ENCODE measurements at places on chromosomes 13 and 19.

- DNase-seq, result no peak
Observed at GRCh38 chr13:106525865-106526264, 9.6 kb downstream of the EFNB2 start.

DNA sequence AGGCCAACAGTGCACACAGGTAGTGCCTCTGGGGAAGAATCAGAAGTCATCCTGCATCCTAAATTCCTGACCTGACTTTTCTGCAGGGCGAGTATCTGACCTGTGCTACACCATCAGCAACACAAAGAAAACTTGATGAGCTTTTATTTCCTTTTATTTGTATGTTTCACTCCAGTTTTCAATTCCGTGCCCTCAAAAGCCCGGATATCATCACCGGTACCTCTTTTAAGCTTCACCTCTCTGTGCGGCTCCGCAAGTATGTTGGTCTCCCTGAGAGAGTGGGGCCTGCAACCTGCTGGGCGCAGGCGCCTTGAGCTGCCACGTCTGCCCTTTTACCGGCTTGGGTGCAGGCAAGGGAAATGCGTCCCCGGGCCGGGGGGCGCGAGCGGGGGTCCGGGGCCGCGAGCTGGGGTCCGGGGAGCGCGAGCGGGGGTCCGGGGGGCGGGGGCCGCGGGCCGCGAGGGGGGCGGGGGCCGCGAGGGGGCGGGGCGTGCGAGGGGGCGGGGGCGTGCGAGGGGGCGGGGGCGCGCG is 4.3 kb upstream of the DUXA start:
- peak; percentile 83 for DNase-seq

- DNase-seq, result no peak
Observed at GRCh38 chr13:53005626-53006025, 23.0 kb upstream of the OLFM4 start.

GRCh38 chr19:41955521-41955920 is 3.6 kb downstream of the RABAC1 start:
- DNase-seq, result no peak

GRCh38 chr19:44891016-44891882 is at the start of gene TOMM40:
Gene TOMM40 (plus strand): TSS chr19:44891254. CDS start chr19:44891416, 162 bp downstream.
- DNase-seq, result peak; percentile 100

GRCh38 chr13:77374786-77375185 is 47.9 kb upstream of the MYCBP2 start:
- no peak for DNase-seq

GRCh38 chr13:75825161-75825560 is 189.0 kb downstream of the LMO7 start:
- DNase-seq, result no peak

- DNase-seq, result peak; percentile 53
Observed at GRCh38 chr13:111114362-111115060, 599 bp upstream of the ARHGEF7 start.

DNA sequence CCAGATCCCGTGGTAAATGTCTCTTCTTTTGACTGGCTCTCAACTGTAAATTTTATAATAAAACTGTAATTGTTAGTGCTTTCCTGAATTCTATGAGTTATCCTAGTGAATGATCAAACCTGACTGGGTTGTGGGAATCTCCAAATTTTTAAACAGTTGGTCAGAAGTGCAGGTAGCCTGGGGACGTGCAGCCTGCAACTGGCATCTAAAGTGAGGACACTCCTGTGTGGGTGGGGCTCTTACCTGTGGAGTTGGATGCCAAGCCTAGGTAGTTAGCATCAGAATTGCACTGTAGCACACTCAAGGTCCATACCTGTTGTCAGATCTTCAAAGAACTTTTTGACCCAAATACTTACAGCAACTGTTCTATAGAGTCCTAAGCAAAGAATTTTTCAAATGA is 207.1 kb upstream of the NBEA start:
- no peak for DNase-seq

DNA sequence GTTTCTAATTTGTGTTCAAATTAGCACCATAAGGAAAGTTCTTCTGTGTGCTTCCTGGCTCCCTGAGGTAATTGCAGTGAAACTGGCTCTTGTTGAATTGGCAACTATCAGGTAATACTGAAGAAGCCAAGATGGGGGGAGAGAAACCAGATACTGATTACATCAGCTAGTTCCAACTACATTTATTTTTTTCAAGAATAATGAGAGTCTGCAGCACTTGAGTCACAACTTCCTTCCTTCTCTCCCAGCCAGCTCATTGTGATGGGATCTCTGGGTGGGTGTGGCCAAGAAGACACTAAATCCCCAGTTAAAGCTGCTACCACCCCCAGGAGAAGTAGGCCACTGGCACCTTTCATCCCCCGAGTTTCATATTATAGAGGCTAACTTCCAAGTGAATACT is 100.7 kb upstream of the RXFP2 start:
- no peak for DNase-seq

DNA sequence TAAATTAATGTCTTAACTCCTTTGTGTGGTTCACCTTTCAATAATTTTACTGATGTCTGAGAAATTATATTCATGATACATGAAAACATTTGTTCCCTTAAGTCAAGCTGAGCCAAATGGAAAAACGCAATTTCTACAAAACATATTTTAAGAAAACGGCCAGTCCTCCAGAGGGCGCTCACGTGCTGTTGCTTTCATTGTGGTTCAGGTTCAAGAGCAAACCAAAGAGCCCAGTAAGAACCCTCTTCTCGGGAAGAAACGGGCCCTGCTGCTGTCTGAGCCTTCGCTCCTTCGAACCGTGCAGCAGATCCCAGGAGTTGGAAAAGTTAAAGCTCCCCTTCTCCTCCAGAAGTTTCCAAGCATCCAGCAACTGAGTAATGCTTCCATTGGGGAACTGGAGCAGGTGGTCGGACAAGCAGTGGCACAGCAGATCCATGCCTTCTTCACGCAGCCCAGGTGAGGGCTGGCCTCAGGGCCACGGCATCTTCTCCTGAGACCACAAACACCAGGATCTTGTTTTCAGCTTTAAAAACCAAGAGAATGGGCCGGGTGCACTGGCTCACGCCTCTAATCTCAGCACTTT is 4.3 kb downstream of the FAAP24 start:
- DNase-seq, result peak; percentile 43

- peak; percentile 68 for DNase-seq
Observed at GRCh38 chr19:8367327-8368001, 3.5 kb downstream of the ANGPTL4 start.

- no peak for DNase-seq
Observed at GRCh38 chr13:25625414-25625813, 253.6 kb downstream of the ATP8A2 start.

DNA sequence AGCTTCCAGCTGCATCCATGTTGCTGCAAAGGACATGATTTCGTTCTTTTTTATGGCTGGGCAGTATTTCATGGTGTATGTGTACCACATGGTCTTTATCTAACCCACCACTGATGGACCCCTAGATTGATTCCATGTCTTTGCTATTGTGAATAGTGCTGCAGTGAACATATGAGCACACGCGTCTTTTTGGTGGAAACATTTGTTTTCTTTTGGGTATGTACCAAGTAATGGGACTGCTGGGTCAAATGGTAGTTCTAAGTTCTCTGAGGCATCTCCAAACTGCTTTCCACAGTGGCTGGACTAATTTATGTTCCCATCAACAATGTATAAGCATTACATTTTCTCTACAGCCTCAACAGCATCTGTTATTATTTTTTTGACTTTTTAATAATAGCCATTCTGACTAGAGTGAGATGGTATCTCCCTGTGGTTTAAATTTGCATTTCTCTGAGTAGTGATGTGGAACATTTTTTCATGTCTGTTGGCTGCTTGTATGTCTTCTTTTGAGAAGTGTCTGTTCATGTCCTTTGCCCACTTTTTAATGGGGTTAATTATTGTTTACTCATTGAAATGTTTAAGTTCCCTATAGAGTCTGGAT is 6.8 kb upstream of the UBE2L5 start:
- no peak for DNase-seq

- DNase-seq, result no peak
Observed at GRCh38 chr13:52892925-52893324, 44.5 kb upstream of the PCDH8 start.

GRCh38 chr13:94988654-94989053 is 276.3 kb upstream of the SOX21 start:
- DNase-seq, result peak; percentile 40

DNA sequence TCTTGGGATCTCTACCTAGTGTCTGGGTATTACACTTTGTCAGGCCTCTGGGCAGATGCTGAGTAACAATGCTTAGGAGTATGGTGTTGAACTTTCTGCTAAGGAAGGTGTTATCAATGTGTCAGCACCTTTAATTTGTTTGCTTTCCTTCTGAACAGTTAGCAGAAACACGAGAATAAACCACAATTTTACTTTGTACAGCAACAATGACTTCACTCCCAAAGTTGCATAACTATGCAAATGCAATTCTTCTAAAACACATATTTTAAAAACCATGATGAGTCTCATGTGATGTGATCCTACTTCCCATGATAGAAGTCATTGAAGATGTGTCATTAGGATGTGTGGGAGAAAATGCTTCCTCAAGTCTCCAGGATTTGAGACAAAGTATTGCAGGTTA is 155.0 kb downstream of the POSTN start:
- no peak for DNase-seq

- no peak for DNase-seq
Observed at GRCh38 chr13:78620936-78621470, 17.7 kb upstream of the POU4F1 start.

GRCh38 chr13:28494504-28494777 is 487 bp downstream of the FLT1 start:
- DNase-seq, result peak; percentile 65

DNA sequence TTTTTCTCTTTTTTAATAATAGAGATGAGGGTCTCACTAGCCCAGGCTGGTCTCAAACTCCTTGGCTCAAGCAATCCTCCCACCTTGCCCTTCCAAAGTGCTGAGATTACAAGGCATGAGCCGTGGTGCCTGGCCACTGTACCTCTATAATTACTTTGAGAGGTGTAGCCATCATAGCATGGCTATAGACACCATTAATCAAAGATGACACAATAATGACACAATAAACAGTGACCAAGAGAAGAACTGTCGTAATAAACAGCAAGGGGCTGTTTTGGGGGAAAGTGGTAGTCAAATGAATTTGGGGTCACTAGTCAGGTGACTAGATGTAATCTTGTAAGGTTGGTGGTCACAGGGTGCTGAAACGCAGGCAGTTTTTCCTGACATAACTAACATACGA is 30.4 kb downstream of the KLF5 start:
- no peak for DNase-seq

DNA sequence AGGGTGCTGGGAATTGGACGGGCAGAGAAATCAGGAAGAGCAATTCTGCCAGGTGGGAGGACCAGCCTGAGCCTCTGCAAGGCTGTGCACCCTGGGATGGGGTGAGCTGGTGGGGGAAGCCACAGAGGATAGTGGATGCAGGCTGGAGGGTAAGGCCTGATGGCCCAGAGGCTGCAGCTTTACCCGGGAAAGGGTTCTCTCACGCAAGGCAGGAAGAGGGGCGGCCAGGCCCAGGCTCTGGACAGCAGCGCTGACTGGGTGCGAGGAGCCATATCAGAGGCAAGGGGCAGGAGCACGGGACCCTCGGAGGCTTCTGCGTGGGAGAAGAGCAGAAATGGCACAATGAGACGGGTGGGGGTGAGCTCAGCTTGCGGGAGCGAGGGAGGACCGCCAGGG is 104.6 kb downstream of the SOX1 start:
- no peak for DNase-seq

GRCh38 chr13:110023729-110024644 is 237.6 kb upstream of the IRS2 start:
- peak; percentile 35 for DNase-seq

- no peak for DNase-seq
Observed at GRCh38 chr19:41505105-41505504, 62.1 kb downstream of the ERICH4 start.

DNA sequence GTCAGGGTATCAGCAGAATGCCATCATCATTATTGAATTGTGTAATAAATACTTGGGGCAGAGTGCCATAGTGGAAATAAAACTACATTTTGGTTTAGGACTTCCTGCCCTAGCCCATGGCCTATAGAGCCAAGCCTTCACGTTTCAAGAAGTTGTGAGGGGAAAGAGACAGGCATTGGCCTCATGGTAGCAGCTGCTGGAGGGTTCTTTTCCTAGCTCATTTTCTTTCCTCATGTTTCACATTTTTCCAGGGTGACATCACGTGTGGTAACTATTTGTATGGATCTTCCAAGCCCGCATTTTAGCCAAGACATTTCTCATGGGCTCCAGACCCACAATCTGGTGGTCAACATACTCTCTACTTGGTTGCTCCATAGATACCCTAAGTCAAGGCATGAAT is 80.4 kb downstream of the LRCH1 start:
- DNase-seq, result no peak

DNA sequence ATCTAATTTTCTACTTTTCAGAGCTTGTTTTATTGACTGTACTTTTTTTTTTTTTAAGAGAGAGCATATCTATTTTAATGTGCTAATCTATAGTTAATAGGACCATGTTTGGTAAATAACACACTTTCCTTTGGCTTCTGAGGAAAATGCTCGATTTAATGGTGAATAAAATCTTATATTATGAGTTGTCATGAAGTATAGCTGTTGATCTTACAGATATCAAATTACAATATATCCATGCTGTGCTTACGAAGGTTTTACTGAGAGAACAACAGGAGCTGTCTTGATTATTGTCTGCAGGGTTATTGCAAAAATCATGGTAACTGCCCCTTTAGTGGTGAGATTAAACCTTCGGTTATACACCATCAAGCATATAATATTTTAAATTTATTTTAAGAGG is 29.6 kb downstream of the URI1 start:
- no peak for DNase-seq

GRCh38 chr13:29384466-29384865 is 211.0 kb downstream of the SLC7A1 start:
- no peak for DNase-seq

GRCh38 chr13:59666504-59666903 is 497.2 kb downstream of the DIAPH3 start:
- DNase-seq, result no peak

DNA sequence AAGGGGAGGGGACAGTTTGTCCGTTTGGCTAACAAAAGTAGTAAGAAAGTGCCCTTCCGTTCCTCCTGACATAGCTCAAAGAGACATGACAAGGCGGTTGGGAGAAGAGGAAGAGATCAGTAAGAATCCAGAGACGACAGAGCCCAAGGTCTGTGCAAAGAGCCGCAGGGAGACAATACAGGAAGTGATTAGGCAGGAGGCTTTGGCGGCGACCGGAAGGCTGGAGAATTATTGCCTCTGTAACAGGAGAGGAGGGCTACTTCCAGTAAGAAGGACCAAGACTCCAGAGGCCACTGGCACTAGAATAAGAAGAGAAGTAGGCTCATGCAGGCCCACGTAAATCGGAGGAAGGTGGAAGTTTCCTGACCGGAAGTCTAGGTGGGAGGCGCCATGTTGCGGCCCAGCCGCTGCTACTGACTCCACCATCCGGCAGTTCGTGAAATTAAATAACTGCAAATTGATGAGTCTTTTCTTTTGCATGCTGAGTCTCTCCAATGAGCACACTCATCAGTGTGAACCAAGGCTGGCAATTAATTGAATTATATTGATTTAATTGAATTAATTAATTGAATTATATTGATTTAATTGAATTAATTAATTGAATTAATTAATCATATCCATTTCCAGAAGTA is 9.9 kb downstream of the RFX2 start:
- no peak for DNase-seq

- no peak for DNase-seq
Observed at GRCh38 chr13:33409673-33410510, 124.3 kb upstream of the STARD13 start.

Data from neural progenitor cell (in vitro differentiated cells).